GM23248 (cell line): ENCODE measurements at places on chromosomes 5 and 9. TPM values are rescaled to one million over a fixed set of nuclear protein-coding genes. Genes with fewer than 3 reads are reported as not detected.

GRCh38 chr9:128712451-128713410, 10.4 kb downstream of the PKN3 start:
- H3K4me1 ChIP-seq: no peaks in the 10 kb centered on the region
- no peaks in the 10 kb centered on the region for H3K36me3 ChIP-seq
- no peak for DNase-seq
- H3K27me3 ChIP-seq: no peaks in the 10 kb centered on the region
- H3K4me3 ChIP-seq: no peak overlapping the region

DNA sequence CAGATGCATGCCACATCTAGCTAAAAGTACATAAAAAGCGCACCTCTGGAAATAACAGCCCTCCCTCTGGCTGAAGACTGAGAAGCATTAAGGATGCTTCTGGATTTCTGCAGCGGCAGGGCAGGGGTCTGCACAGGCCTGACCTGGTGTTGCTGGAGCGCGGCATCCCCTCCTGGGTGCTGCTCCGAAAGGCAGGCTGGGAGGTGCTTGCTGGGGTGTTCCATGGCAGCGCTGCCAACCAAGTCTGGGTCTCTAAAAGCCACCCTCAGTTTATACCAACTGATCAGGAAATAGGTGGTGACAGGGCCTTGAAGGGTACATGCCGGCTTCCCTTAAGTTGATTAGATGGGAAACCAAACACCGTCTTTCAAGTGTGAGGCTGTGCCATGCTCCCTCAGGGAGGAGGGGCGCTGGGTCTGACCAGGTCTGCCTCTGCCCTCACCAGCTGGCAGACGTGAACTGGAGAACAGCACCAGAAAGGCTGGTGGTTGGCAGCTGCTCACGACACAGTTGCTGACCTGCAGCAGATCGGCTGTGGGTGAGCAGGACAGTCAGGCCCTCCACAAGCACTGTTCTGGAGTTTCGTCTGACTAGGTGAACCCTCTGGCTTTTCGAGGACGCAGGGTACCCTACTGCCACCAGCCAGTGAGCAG, 81.6 kb downstream of the DAP start:
- H3K4me1 ChIP-seq: no peaks in the 10 kb centered on the region; the same call in 1 of the 2 replicates
- no peak overlapping the region for H3K27ac ChIP-seq
- no peaks in the 10 kb centered on the region for H3K27me3 ChIP-seq
- H3K36me3 ChIP-seq: peaks cover 19% of the 10 kb centered on the region
- H3K4me3 ChIP-seq: no peak overlapping the region
- DNase-seq: no peak

- peaks cover 72% of the 10 kb centered on the region for H3K27me3 ChIP-seq
These were observed 160.4 kb upstream of the MPDZ start for GRCh38 chr9:13439685-13440476.

DNA sequence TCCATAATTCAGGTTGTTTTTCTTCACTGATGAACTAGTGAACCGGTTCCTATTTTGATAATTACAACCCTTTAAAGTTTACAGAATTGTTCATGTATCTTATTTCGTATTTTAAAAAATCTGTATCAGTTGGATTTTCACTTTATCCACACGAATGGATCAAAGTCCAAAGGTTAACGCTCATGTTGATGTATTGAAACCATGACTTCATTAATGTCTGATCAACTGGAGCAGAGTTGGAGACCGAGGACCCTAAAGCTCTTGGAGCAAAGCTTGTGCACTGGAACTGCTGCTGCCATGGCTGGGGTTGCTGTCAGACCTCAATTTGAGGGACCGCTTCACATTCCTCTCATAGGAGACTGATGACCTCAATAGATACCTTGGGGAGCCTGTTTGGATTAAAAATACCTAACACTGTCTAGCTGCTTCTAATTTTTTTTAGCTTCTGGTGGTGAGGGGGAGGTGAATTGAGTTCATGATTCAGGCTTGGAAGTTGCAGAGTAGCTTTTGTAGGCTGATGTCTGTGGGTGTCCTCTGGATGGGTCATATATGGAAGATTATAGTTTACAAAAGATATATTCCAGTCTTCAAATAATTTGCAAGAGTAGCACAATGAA, 45.1 kb downstream of the KIAA1958 start:
- H3K27ac ChIP-seq: peak overlapping the region; percentile 66
- no peaks in the 10 kb centered on the region for H3K27me3 ChIP-seq
- no peak overlapping the region for H3K4me3 ChIP-seq
- peaks cover 53% of the 10 kb centered on the region for H3K4me1 ChIP-seq
- no peaks in the 10 kb centered on the region for H3K36me3 ChIP-seq
- DNase-seq: peak; percentile 63

DNA sequence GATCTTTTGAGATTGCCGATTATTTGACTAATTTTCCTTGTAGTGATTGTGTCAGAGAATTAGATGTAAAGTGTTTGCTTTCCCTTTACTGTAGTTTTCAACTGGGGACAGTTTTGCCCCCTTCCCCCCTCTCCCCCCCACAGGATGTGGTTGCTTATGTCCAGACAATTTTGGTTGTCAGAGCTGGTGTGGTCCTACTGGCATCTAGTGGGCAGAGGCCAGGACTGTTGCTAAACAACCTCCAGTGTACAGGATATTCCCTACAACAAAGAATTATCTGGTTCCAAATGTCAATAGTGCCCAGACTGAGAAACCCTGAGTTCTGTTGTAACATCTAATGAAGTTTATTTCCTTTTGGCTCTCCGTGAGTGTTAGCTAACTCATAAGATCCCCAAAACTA, 20.0 kb downstream of the TMEFF1 start:
- H3K4me1 ChIP-seq: peaks cover 14% of the 10 kb centered on the region
- DNase-seq: peak; percentile 67
- peak overlapping the region; percentile 32 for H3K27ac ChIP-seq

- no peak overlapping the region for H3K4me3 ChIP-seq
- no peak for DNase-seq
- no peaks in the 10 kb centered on the region for H3K36me3 ChIP-seq
- H3K4me1 ChIP-seq: peaks cover 40% of the 10 kb centered on the region
These were observed 16.5 kb downstream of the CAPSL start for GRCh38 chr5:35921930-35922329.

DNA sequence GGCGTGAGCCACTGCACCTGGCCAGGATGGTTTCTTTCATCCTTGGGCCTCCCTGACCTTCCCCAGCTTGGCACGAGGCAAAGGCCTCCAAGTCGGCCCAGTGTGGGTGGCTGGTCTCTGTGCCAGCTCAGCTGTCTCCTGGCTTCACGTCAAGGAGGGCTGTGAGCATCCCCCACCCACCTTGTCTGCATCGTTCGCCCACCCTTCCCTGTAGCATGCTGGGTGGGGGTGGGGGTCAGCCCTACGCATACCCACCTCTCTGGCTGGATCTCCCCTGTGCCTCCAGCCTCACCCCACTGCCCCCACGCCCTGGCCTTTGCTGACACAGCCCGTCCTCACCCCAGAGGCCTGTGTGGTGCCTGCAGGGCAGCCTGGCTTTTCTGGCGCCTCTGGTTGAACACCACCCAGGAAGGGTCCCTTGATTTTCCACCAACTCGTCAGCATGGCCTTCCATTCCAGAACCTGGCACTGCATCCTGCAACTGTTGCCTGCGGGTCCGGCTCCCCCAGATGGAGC, 8.8 kb upstream of the WDR5 start:
- H3K36me3 ChIP-seq: no peaks in the 10 kb centered on the region
- H3K27me3 ChIP-seq: no peaks in the 10 kb centered on the region
- no peak overlapping the region for H3K4me3 ChIP-seq
- no peak for DNase-seq
- H3K27ac ChIP-seq: no peak overlapping the region

DNA sequence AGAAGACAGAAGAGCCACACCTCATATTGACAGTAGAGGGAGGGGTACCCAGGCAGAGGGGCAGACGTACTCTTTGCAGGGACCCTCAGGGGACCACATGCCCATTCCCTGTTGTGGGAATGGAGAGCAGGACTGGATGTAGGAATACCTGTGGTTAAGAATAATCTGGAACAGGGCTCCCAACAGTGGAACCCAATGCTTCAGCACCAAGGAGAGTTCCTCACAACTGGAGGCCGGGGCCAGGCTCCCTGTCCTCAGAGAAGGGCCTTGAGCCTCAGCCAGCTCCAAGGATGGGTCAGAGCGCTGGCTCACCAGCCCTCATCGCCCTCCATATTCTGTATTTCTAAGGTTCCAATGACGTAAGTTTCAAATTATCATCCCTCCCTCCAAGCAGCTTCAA, 7.4 kb upstream of the SHC3 start:
- H3K27ac ChIP-seq: no peak overlapping the region
- no peak overlapping the region for H3K4me3 ChIP-seq
- peak; percentile 41 for DNase-seq
- H3K36me3 ChIP-seq: no peaks in the 10 kb centered on the region
- H3K4me1 ChIP-seq: no peaks in the 10 kb centered on the region

The EQTN gene
- total RNA-seq: not detected in 2 replicates

The DNAJA1 gene
- total RNA-seq: 84.6 and 92.7 TPM in 2 replicates

The C1QTNF2 gene
- 0.22 TPM in 1 of 2 replicates, not detected in the other for total RNA-seq

The DNAJB5 gene
- 13.4 and 24.2 TPM in 2 replicates for total RNA-seq
